Activated CD4-positive, alpha-beta T cell treated with anti-CD3 and anti-CD28 coated beads, Interleukin-2, amount 10 ng/mL, durations not matched to agents 7 days and 5 days (primary cell): ENCODE measurements at places on chromosomes 4 and X.
A peak's percentile ranks its signal among the peaks of the same experiment; 100 is the strongest.

GRCh38 chr4:140612357-140612756 lies 43.6 kb upstream of the UCP1 start:
- no peak for DNase-seq

DNA sequence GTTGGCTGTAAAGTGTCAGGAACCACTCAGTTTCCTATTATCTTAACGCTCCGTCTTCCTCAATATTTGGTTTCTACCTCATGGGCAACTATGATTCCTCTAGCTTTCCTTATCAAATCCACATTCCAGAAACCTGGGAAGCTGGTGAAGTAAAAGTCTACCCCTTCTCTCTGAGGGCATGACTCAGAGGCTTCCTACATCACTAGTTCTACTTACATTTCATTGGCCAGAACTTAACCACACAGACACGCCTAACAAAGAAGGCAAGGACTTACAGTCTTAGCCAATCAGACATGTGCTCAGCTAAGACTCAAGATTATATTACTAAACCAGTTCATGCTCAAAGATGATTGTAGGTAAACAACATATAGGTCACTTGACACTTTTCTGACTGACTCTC lies 30.4 kb downstream of the COX7B2 start:
- no peak for DNase-seq

GRCh38 chr4:1794809-1795298 lies 1.8 kb downstream of the FGFR3 start:
- DNase-seq = no peak

DNA sequence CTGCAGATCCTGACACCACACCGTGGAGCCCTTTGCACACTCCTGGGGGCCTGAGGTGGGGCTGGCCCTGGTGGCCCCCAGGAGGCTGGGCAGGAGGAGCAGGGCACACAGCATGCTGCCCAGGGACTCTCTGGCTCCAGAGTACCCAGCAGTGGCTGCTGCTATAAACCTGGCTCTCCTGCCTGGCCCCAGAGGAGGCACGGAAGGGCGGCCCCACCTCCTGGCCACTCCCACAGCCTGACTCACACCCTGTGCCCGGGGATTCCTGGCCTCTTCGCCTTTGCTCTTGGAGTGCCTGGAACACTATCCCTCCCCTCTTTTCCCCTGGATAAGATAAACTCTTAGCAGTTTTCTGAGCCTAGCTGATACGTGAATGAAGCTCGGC lies at the start of gene PSAPL1:
Gene PSAPL1, minus strand, starts transcription at position 165 of the 385 bp plus-strand sequence. Its CDS starts 51 bp downstream, at position 114.
- DNase-seq = no peak

DNA sequence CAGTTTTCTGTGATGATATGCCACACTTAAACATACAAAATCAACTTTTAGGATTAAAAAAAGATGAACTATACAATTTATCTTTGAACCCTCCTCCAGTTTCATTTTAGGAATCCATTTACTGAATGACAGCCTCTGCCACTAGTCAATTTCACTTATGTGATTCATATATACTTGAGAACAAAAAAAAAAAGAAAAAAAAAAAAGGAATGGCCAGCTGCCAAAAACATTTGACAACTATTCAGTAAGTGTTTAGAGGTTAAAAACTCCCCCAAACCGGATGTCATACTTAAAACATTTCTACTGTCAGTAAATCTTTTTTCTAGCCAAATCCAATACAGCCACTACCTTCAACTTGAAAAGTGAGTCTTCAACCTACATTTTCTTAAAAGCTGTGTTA lies 266.7 kb upstream of the MAGEB2 start:
- DNase-seq = no peak

GRCh38 chr4:10005632-10006031 lies 15.7 kb downstream of the SLC2A9 start:
- DNase-seq = no peak

DNA sequence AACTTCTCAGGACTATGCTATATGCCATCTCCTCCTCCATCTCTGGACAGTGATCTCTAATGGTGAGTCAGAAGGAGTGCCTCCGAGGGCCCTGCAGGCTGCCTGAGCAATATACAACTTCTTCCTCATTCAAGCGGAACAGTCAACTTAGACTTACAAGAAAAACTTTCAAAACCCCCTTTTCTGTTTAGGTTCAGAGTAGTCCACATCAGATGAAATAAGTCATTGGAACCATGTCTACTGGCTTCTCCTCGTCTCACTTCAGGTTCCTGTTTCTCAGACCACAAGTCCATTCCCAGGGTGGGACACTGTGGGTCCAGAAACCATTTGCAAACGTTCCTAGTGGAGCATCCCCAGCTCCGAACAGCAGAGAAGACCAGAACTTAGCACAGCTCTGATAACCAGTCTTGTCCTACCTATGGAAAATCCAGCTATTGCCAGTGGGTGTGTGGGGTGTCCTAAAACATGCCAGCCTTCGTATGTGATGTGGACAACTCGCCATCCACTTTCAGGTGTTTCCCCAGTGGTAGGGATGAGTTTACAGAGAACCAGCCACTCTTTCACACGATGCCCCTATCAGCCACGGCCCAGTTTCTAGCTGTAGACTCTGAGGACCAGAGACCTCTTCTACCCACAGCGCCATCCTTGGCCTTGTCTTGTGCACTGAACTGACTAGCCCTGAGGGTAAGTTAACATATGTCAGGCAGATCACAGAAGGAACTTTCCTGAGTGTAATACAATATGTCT lies 32.7 kb upstream of the NKRF start:
- DNase-seq = no peak

DNA sequence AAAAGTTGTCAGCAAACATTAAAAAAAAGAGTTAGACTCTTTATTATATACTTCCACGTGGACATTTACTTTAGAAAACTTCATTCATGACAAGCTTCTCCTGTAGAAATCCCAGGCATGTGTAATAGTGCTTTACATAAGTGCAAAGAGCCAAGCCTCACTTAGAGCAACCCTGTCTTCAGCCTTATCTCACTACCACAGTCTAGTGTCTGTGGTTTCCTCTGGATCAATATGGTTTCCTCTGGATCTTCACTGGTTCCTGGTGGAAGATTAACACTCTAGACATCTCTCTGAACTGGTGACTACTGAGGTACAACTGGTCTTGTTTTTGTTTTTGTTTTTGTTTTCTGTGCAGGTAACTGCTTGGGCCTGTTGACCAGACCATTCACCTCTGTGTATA lies 18.4 kb upstream of the ARMCX5 start:
- DNase-seq = no peak

- DNase-seq = peak; percentile 65
Observed at GRCh38 chrX:150362599-150363481, at the start of gene MAMLD1. Gene MAMLD1 (plus strand): TSS chrX:150363317. CDS start chrX:150445517, 82,200 bp downstream.

GRCh38 chr4:146134761-146135445 lies 40.6 kb upstream of the LSM6 start:
- no peak for DNase-seq

DNA sequence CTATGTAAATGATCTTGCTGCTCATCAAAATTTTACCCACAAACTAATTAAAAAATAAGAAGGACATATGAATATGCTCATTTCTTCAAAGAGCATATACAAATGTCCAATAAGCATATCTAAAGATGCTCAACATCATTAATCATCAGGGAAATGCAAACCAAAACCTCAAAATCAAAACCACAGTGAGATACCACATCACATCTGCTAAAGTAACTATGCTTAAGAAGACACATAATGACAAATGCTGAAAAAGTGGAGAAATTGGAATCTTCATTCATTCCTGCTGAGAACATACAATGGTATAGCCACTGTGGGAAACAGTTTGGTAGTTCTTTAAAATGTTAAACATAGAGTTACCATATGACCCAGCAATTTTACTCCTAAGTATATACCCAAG lies 81.9 kb downstream of the AFF2 start:
- no peak for DNase-seq

DNA sequence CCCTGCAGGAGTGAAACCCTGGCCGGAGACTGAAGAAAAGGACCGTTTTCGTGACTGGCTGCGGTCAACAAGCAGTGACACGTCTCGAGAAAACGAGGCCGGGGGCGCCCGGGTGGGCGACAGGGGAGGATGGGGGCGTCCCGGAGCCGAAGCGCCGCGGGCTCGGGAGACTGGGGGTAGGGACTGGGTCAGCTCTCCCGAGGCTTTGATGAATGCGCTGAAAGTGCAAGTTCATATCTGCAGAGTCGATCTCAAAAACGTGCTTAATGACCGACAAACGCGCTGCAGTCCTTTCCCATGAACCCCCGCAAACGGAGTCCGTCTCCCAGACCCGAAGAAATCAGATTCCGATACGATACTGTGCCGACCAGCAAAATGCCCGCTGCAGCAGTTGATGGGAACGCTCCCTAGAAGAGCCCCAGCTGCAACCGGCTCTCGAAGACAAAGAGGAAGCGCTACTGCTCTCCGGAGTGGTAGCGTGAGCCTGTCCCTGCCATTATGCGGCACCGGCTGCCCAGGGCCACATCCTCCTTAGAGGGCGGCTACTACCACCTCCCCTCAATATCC lies 806 bp upstream of the CD99L2 start:
- DNase-seq = peak; percentile 32

GRCh38 chrX:129585691-129586090 lies 45.6 kb downstream of the OCRL start:
- no peak for DNase-seq

DNA sequence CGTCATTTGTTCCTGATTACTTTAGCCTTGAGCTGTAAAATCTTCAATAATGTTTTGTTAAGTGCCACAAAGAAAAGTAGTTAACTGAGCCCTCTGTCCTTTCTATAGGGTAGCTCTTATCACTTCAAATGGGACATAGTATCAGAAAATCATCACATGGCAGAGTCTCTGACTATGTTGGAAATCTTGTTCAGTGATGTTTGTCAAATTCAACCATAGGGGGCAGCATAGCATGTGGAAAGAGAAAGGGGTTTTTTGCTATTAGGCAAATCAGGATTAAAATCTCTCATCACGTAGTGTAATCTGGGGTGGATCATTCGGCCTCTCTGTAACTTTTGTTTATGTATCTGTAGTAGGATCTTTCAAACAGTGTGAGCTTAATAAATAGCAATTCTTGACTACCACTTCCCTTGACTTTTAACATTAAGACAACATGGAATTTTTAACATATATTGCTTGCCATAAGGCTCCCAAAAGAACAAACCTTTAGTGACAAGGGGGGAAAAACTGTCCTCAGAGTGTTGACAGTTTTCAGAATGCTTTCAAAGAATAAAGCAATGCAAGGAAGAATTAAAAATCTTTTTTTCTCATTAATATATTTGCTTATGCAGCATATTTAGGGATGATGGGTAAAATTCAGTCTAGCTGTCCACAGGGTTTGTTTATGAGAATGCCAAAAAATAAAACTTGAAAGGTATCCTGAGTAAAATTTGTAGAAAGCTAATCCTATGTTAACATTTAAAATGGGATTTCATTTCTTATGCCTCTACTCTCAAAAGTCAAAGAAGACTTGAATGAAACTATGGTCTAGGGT lies 127.2 kb downstream of the FBXW7 start:
- DNase-seq = peak; percentile 39
